ENCODE measurements at places on chromosomes 5 and 9.

- DNase-seq: peak; percentile 69
Observed at GRCh38 chr5:923281-923873, 30.7 kb downstream of the TRIP13 start.

- DNase-seq: no peak
Observed at GRCh38 chr5:1907616-1908015, 24.9 kb upstream of the IRX4 start.

GRCh38 chr5:37751227-37751626 is 88.6 kb downstream of the GDNF start:
- no peak for DNase-seq

- DNase-seq: no peak
Observed at GRCh38 chr5:176545737-176546509, 3.2 kb upstream of the CDHR2 start.

DNA sequence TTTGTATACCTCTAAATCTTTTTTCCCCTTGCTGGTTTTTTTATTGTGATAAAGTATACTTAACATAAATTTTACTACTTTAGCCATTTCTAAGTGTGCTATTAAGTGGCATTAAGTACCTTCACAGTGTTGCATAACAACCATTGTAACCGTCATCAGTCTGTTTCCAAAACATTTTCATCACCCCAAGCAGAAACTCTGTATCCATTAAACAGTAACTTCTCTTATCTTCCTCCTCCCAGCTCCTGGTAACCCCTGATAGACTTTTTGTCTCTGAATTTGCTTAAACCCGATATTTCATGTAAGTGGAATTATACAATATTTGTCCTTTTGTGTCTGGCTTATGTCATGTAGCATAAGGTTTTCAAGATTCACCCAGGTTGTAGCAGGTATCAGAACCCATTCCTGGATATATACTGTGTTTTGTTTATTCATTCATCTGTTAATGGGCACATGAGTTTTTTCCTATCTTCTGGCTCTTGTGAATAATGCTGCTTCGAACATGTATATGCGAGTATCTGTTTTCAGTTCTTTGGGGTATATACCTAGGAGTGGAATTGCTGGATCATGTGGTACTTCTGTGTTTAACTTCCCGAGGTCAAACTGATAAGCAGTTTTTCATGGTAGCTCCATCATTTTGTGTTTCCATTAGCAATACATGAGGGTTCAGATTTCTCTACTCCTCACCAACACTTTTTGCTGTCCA is 66.4 kb downstream of the EHMT1 start:
- DNase-seq: no peak

DNA sequence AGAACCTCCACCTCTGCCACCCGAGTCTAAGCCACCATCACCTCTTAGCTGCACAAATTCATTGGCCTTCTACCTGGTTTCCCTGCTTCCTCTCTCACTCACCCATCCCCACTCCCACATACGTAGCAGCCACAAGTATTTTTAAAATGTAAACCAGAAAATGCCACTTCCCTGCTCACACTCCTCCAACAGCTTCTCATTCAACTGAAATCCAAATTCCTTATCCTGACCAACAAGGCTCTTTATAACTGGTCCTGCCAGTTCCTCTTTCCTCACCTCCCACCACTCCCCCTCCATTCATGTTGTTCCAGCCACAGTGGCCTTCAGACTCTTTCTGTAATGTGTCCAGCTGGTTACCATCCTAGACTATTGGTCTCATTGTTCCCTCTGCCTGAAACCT is 25.0 kb upstream of the PALM2AKAP2 start:
- DNase-seq: no peak

DNA sequence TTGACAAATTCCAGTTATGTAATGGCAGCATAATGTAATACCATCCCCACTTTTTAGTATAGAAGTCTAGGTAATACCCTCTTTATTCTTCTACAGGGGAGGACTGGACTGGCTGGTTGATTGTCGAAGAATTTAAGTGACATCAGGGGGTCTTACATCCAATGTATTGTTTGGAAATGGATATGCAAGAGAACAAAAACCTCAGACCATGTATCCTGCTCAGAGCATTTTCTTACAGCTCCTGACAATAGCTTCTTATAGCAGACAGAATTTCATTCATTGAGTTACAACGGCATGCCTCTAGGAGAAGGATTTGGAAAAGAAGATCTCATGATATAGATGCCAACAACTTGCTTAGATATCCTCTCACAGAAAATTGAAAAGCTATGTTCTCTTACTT is 2032.3 kb downstream of the EFNA5 start:
- no peak for DNase-seq

DNA sequence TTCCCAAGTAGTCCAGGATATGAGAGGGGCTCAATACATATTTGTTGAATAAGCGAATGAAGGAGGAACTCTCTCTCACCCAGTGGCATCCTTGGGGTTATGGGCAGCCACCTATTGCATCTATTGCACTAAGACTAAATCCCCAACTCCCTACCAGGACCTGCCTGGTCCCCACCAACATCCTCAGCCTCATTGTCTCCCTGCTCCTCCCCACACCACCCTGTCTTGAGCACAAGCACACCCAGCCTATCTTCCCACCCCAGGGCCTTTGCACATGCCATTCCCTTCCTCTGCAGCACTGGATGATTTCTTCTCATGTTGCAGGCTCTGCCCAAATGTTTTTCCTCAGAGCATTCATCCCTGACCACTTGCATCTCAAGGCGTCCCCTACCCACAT is 133.8 kb downstream of the BARX1 start:
- DNase-seq: no peak

GRCh38 chr5:112142769-112143270 is 276.3 kb downstream of the EPB41L4A start:
- no peak for DNase-seq

DNA sequence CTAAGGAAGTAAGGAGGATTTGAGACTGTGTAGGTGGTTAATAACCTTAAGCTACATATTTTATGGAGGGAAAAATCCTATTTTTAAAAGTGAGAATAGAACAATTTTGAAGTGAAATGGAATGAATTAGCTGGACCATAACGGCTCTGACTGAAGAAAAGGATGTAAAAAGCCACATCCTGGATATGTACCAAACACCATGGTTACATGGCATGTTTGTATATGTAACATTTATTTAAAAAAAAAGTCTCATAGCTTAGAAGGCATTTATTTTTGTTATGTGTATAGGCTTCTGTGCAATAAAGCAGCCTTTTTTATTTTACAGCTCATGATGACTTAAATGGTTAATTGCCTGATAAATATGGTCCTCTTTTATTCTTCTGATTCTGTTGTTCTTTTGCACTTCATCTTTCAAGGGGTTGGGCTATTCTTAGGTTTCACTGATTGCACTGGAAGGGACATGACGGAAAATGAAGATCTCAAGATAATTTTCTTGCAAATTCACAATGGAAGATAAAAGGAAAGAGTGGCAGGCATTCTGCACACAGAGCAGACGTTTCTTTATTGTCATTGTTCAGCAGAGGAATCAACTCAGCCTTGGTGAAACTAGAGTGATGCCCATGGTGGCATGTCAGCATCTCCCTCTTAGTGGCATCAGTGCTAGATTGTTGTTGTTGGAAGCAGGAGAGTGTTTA is 63.1 kb downstream of the DOCK8 start:
- no peak for DNase-seq

GRCh38 chr9:126363847-126364671 is 37.4 kb downstream of the MVB12B start:
- DNase-seq: no peak

- DNase-seq: no peak
Observed at GRCh38 chr5:75659791-75660450, 48.7 kb downstream of the ANKDD1B start.

- no peak for DNase-seq
Observed at GRCh38 chr5:55551358-55551757, 16.6 kb upstream of the PLPP1 start.

- DNase-seq: no peak
Observed at GRCh38 chr5:129996896-129997295, 92.6 kb downstream of the CHSY3 start.

GRCh38 chr9:29796291-29796952 is 2223.1 kb upstream of the C9orf72 start:
- DNase-seq: no peak

GRCh38 chr9:76559286-76559685 is 100.3 kb downstream of the GCNT1 start:
- no peak for DNase-seq

Measured in SK-N-DZ (cell line).